HCT116 (cell line): ENCODE measurements at places on chromosomes 2 and 18. TPM values are rescaled to one million over a fixed set of nuclear protein-coding genes. Genes with fewer than 3 reads are reported as not detected.

Gene RAMP1
- total RNA-seq = 23.4 TPM

Gene REEP1
- total RNA-seq = 5.9 TPM

Gene CCDC178
- not detected for total RNA-seq

GRCh38 chr2:212897296-212897695, 254.1 kb downstream of the IKZF2 start:
- DNase-seq = no peak
- no peaks in the 10 kb centered on the region for H3K4me1 ChIP-seq
- H3K27ac ChIP-seq = no peak overlapping the region
- no peaks in the 10 kb centered on the region for H3K27me3 ChIP-seq

DNA sequence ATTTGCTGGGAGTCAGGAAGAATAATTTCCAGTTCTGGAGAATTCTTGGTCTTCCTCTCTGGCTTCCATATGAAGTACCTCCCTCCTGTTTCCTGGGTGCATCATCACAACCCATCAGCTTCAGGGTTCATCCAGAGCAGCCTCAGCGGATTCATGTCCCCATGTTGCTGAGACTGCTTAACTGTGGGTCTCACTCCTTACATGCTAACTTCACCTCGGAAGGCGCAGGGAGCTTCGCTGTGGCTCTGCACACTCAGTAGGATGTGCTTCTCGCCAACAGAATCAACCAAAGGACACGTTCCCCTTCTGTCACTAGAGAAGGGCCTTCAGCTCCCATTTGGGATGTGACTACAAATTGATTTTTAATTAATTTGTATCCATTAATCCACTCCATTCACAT, 24.2 kb downstream of the FBLN7 start:
- H3K4me3 ChIP-seq = no peak overlapping the region
- no peak overlapping the region for H3K27ac ChIP-seq
- H3K27me3 ChIP-seq = no peaks in the 10 kb centered on the region
- no peaks in the 10 kb centered on the region for H3K4me1 ChIP-seq
- no peak for DNase-seq

Gene SLC9A4
- total RNA-seq = 0.07 TPM

DNA sequence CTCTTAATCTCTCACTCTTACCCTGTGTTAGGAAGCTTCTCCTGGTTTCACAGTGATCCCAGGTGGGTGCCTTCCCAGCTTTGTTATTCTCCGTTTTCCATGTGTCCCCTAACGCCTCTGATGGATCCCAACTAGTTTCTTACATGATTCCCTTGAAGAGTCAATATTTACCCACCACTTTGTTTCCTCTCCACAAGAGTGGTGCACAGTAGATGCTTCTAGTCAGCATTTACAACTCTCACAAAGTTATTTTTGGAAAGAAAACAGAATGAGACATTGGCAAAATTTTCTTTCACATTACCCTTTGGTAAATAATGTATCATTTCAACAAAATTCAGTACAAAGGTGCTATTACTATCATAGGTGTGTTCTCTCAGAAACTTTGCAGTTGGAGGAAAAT, 1611.1 kb upstream of the ZEB2 start:
- H3K27me3 ChIP-seq = no peaks in the 10 kb centered on the region
- H3K4me3 ChIP-seq = no peak overlapping the region
- H3K27ac ChIP-seq = no peak overlapping the region
- no peaks in the 10 kb centered on the region for H3K4me1 ChIP-seq

- H3K4me1 ChIP-seq = peaks cover 39% of the 10 kb centered on the region
- DNase-seq = no peak
- peak overlapping the region; percentile 24 for H3K4me3 ChIP-seq
- no peaks in the 10 kb centered on the region for H3K36me3 ChIP-seq
Observed at GRCh38 chr2:157837851-157838441, 38.2 kb downstream of the ACVR1 start.

DNA sequence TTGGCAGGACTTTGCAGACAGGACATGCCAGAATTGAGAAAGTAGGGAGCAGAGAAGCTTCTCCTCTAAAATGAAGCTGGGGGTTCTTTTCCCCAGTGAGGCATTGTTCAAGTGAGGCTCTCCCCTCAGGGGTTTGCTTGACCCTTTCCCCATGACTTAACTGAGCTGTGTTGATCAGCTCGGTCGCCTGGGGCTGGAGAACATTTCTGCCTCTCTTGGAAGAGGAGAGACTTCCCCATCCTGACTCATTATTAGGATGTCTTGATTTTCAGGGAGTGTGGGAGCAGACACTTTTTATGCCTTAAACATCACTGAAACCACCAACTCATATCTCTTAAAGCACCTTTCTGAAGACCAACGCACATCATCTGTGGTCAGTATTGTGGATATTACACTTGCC, 27.9 kb upstream of the GLI2 start:
- no peaks in the 10 kb centered on the region for H3K27me3 ChIP-seq
- peaks cover 19% of the 10 kb centered on the region; the same call in 1 of the 2 replicates for H3K4me1 ChIP-seq
- no peak overlapping the region for H3K4me3 ChIP-seq
- H3K27ac ChIP-seq = no peak overlapping the region

- H3K4me1 ChIP-seq = peaks cover 8% of the 10 kb centered on the region
- H3K27me3 ChIP-seq = no peaks in the 10 kb centered on the region
- H3K27ac ChIP-seq = no peak overlapping the region
- H3K36me3 ChIP-seq = no peaks in the 10 kb centered on the region
- H3K4me3 ChIP-seq = no peak overlapping the region
Observed at GRCh38 chr2:207311316-207312005, 145.7 kb upstream of the KLF7 start.

GRCh38 chr2:50748671-50749070, 283.3 kb downstream of the NRXN1 start:
- H3K27ac ChIP-seq = no peak overlapping the region
- no peak overlapping the region for H3K4me3 ChIP-seq
- H3K27me3 ChIP-seq = no peaks in the 10 kb centered on the region
- no peak for DNase-seq
- no peaks in the 10 kb centered on the region for H3K36me3 ChIP-seq
- H3K4me1 ChIP-seq = no peaks in the 10 kb centered on the region

Gene BCL11A
- 0.71 TPM for total RNA-seq

DNA sequence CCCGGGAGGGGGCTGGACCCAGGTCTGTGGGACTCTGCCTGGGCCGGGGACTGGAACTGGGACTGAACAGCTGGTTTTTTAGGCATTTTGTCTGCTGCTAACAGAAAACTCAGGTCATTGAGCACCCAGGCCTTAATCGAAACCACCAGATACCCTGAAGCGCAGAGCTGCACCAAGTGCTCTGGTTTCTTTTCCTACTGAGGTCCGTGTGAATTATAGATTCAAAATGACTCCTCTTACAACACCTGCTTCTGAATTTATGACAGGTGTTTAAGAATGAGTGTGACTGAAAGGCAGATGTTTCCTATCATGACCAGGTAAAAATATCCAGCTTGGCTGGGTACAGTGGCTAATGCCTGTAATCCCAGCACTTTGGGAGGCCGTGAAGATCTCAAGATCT, 47.8 kb downstream of the TRAPPC12 start:
- H3K4me3 ChIP-seq = no peak overlapping the region
- no peak overlapping the region for H3K27ac ChIP-seq
- DNase-seq = no peak
- H3K4me1 ChIP-seq = no peaks in the 10 kb centered on the region

Gene LRRTM4
- total RNA-seq = 0.25 TPM

Gene EFR3B
- 0.96 TPM for total RNA-seq
